Upper lobe of left lung (tissue), 6 donors: ENCODE measurements at places on chromosomes 2 and 18. TPM values are rescaled to one million over a fixed set of nuclear protein-coding genes. Genes with fewer than 3 reads are reported as not detected.

GRCh38 chr18:76376668-76377358 is 118.2 kb downstream of the ZNF516 start:
- peaks cover 18% of the 10 kb centered on the region for H3K4me1 ChIP-seq
- peaks cover 8% of the 10 kb centered on the region for H3K36me3 ChIP-seq
- H3K4me3 ChIP-seq, result no peak overlapping the region

DNA sequence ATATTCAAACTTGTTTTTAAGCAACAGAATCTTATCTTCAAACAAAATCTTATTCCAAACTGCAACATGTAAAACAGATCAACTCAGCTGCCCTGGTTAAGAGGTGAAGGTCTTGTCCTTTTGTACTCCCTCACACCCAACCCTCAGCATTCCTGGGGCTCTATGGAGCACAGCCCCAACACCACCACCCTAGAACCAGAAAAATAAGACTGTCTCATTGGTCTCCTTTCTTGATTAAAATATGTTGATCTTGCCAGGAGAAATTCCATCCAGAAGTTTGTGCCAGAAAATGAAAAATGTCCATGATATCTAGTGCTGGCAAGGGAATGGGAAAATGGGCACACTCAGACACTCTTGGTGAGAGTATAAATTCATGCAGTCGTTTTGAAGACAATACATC is 62.1 kb upstream of the TMEM17 start:
- H3K4me1 ChIP-seq, result peaks cover 12% of the 10 kb centered on the region
- no peak overlapping the region for H3K4me3 ChIP-seq
- H3K27ac ChIP-seq, result no peak overlapping the region
- no peaks in the 10 kb centered on the region for H3K27me3 ChIP-seq
- H3K36me3 ChIP-seq, result no peaks in the 10 kb centered on the region

DNA sequence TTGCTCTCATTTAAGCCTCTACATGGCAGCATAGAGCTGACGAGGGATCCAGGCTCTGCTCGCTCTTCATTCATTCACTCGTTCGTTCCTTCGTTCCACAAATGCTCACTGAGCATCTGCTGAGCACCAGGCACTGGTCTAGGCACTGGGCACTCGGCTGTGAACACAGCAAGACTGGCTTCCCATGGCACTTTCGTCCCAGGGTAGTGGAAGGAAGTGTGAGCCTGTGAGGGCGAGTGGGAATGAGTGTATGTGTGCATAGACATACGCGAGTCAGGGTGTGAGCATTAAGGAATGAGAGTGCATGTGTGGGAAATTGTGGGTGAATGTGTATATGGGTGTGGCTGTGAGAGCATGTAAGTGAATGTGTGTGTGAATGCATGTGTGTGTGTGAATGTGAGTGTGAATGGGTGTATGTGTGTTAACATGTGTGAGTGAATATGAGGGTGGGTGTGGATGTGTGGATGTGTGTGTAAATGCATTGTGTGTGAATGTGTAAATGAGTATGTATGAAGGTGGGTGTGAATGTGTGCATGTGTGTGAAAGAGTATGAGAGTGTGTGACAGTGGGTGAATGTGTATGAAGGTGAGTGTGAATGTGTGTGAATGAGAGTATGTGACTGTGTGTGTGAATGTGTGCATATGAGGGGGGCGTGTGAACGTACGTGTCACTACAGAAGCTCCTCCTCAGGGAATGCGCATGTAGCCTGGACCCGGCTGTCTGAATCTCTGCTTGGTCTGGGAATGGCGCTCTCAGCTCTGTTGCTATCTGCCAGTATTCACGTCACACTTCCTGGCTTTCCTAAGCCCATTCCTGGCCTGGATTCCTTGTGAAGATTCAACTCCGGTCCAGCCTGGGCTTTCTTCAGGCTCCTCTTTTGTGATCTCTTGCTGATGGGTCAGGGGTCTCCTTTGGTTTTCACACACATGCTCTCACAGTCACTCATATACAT is 28.8 kb downstream of the SNORC start:
- no peak overlapping the region for H3K4me3 ChIP-seq
- H3K27me3 ChIP-seq, result no peaks in the 10 kb centered on the region
- no peak for DNase-seq
- H3K27ac ChIP-seq, result no peak overlapping the region
- H3K4me1 ChIP-seq, result no peaks in the 10 kb centered on the region

DNA sequence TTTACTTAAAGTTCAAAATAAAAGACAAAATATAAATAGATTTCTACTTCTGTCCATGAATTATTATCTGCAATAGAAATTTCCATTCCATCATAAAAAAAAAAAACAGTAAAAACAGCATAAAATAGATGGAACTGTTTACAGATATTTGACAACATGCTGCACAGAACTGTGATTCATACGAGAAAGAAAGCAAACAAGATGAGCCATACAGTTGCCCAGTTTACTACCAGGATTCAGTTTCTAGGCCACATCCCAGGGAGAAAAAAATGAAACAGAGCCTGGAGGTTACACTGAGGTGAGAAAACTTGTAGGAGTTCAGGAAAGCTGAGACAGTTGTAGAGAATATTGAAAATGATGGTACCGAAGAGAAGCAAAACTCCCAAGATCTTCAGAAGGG is 1426.9 kb upstream of the ACVR2A start:
- H3K4me3 ChIP-seq, result no peak overlapping the region
- H3K36me3 ChIP-seq, result no peaks in the 10 kb centered on the region
- no peaks in the 10 kb centered on the region for H3K27me3 ChIP-seq

AQP12A gene
- not detected for total RNA-seq

INPP5D gene
- total RNA-seq, result 25.9 TPM

GRCh38 chr2:136801661-136802060 is 36.3 kb downstream of the THSD7B start:
- no peak overlapping the region for H3K27ac ChIP-seq
- H3K4me1 ChIP-seq, result no peaks in the 10 kb centered on the region
- no peaks in the 10 kb centered on the region for H3K36me3 ChIP-seq
- H3K27me3 ChIP-seq, result no peaks in the 10 kb centered on the region

DNA sequence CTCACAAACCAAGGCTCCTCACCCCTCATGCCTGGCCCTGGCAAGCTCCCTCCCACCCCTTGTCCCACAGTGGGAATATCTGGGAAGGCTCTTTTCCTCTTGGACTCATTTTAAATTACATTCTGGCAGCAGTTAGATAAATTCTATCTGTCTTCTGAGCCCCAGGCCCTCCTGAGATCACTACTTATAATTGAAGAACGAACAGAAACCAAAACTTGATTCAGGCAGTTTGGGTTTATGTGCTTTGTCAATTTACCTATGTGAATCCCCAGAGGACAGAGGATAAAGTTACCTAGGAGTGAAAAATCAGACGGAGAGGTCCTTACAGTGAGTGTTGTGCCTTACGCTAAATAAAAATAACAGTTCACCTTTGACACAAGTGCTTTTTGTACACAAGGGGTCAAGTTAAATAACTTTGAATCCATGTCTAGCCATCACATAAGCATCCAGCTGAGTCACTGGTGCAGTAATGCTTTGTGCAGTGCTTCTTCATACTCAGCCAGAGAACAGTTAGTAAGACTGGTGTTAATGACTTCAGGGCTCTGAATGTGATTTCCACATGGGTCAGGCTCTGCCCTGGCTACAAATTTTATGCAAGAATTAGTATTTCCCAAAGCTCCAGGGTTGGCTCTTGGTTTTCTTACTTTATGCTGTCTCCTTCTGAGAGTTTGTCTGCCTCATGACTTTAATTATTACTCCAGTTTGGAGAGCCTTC is 329.3 kb downstream of the INSIG2 start:
- no peaks in the 10 kb centered on the region for H3K36me3 ChIP-seq
- no peak for DNase-seq
- no peaks in the 10 kb centered on the region for H3K27me3 ChIP-seq
- no peaks in the 10 kb centered on the region for H3K4me1 ChIP-seq
- no peak overlapping the region for H3K27ac ChIP-seq

KIAA2012 gene
- 2.2 TPM for total RNA-seq

CFAP65 gene
- 0.26 TPM for total RNA-seq

- H3K27me3 ChIP-seq, result no peaks in the 10 kb centered on the region
- H3K4me1 ChIP-seq, result no peaks in the 10 kb centered on the region
- no peak overlapping the region for H3K27ac ChIP-seq
These were observed 1666.9 kb upstream of the CELF4 start for GRCh38 chr18:39232490-39232889.

DNA sequence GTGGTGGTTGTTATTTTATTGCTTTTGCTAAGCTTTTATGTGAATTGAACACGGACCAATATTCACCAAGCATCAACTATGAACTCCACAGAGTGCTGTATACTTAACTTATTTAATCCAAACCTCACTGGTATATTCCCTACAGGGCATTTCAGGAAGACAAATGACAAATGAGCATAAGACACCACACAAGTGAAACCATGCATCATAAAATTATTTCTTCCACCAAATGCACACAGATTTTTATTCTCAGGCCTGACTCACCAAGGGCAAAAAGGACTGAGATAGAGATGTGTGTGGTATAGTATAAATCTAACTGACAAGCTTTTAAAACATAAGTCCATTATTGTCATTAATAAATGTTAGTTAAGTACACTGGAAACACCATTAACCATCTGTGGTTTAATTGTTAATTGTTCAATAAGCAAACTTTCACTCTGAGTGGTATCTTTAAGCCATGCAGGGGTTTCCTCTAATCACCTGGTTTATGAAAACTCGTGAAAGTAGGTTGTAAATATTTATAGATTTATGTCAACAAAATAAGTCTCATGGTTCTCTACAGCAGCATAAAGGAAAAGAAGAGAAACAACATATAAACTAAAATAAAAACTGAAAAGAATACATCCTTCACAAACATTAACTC is 77.6 kb upstream of the CRIM1 start:
- H3K4me1 ChIP-seq, result no peaks in the 10 kb centered on the region
- no peak overlapping the region for H3K27ac ChIP-seq
- no peak for DNase-seq
- H3K36me3 ChIP-seq, result no peaks in the 10 kb centered on the region
- no peaks in the 10 kb centered on the region for H3K27me3 ChIP-seq

DNA sequence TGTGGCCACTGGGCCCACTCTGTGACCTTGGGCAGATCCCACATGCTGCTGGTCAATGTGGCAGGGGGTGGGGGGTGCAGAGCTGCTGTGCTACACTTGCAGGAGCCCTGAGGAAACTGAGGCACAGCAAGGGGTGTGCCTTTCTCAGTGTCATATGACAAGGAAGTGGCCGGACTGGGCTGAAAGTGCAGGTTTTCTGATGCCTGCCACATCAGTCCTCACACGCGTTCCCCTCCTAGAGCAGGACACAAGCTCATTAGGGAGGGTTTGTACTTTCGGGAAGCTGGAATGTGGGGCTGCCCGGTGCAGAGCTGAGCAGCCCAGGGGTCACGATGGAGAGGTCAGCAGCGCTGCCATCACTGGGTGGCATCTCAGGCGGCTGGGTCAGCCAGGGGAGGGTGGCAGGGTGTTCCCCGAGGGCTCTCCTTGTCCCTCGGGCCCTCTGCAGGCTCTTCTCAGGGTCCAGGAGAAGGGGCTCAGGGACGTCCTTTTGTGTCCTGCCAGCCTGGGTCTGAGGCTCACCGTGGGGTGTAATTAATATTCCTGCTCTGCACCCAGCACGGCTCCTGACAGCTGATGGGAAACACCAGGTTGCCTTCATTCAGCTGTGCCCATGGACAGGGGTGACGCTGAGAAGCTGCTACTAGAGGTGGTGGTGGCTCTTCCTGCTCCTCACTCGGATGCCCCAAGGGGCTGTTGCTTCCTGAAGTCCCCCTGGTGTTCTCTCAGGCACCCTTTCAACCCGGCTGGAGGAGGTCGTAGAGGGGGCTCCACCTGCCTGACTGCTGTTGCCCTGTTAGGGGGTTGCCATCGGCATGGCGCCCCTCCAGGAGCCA is 62.1 kb upstream of the HDAC4 start:
- H3K27ac ChIP-seq, result no peak overlapping the region
- no peak overlapping the region for H3K4me3 ChIP-seq
- no peaks in the 10 kb centered on the region for H3K27me3 ChIP-seq
- peaks cover 4% of the 10 kb centered on the region for H3K4me1 ChIP-seq
- no peaks in the 10 kb centered on the region for H3K36me3 ChIP-seq
- DNase-seq, result peak; percentile 15

GPR45 gene
- total RNA-seq, result not detected

REG3A gene
- total RNA-seq, result not detected

GRCh38 chr2:119580550-119581072 is 36.4 kb downstream of the CFAP221 start:
- H3K4me3 ChIP-seq, result no peak overlapping the region
- no peak for DNase-seq
- H3K27me3 ChIP-seq, result no peaks in the 10 kb centered on the region
- peak overlapping the region; percentile 45 for H3K27ac ChIP-seq

L3MBTL4 gene
- 29.1 TPM for total RNA-seq

DNA sequence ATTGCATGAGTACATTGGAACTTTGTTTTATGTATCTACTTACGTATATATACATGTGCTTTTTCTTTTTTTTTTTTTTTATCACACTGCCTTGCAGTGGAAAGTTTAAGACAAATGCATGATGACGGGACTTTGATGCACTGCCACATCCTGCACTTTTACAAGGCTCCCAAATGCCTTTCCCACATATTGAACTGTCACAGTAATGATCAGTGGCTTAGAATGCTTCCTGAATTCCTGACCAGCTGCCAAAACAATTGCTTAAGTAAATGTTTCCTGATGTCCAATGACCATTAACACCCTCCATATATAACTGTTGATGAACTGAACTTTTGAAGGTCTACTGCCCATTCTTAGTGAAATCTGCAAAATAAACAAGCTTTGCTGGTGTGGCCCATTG is 60.2 kb downstream of the LYPD6B start:
- H3K36me3 ChIP-seq, result no peaks in the 10 kb centered on the region
- no peaks in the 10 kb centered on the region for H3K27me3 ChIP-seq
- no peak overlapping the region for H3K4me3 ChIP-seq

STAT4 gene
- total RNA-seq, result 6.7 TPM

DNA sequence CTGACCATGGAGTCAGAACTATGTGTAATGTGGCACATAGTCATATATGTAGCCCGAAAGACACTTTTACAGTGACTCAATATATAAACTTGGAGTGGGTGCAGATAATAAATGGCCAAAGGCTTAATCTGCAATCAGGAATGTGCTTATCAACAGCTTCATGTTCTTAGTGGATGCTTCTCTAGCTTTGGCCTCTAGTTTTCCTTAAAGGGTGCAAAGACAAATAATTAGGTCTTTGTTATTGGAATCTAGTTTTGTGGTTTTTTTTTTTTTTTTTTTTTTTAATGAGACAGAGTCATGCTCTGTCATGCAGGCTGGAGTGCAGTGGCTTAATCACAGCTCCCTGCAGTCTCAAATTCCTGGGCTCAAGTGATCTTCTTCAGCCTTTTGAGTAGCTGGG is 625.6 kb downstream of the EPHA4 start:
- H3K27me3 ChIP-seq, result no peaks in the 10 kb centered on the region
- no peak overlapping the region for H3K4me3 ChIP-seq
- no peak for DNase-seq
- no peaks in the 10 kb centered on the region for H3K36me3 ChIP-seq

- DNase-seq, result no peak
- H3K27me3 ChIP-seq, result no peaks in the 10 kb centered on the region
- no peaks in the 10 kb centered on the region for H3K36me3 ChIP-seq
- no peak overlapping the region for H3K27ac ChIP-seq
- H3K4me3 ChIP-seq, result no peak overlapping the region
- H3K4me1 ChIP-seq, result no peaks in the 10 kb centered on the region
These were observed 94.5 kb upstream of the HAAO start for GRCh38 chr2:42886921-42887320.
